Cerebellar cortex (tissue), 1 donor: ENCODE measurements at places on chromosomes 2 and 18.

- no peak for DNase-seq
Measured at GRCh38 chr2:209547726-209548125, 123.9 kb downstream of the MAP2 start.

DNA sequence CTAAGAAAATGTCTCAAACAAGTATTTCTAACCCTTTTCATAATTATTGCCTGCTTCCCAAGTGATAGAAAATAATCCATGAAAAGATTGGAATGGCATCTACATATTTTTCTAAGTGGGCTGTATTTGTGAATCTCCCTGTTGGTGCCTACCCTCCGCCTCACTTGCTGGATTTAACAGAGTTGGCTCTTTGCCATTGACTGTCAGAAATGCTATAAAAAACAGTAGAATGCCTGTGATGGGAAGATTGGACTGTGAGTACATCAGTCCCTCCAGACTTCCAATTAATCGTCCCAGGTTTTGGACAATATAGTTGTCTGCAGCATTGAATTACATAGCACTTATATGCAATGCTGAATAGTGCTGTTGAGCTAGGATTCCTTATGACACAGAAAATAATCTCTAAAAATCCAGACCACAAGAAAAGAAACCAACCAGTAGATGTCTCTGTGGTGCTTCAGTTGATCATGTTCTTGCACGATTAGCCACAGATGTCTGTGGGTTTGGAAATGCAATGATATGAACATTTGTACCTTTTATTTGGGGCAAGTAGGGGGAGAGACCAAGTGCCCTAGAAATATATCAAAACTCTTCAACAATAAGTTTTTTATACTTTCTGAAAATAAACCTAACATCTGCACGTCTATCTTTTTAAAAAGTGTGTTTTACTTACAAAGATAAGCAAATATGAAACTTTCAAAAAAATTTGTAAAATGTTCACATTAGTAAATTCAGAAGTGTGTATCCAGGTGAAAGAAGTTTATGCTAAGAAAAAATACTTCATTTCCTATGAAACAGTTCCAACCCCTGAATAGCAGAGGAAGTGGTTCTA lies 88.5 kb downstream of the DYNAP start:
- DNase-seq = peak; percentile 74

DNA sequence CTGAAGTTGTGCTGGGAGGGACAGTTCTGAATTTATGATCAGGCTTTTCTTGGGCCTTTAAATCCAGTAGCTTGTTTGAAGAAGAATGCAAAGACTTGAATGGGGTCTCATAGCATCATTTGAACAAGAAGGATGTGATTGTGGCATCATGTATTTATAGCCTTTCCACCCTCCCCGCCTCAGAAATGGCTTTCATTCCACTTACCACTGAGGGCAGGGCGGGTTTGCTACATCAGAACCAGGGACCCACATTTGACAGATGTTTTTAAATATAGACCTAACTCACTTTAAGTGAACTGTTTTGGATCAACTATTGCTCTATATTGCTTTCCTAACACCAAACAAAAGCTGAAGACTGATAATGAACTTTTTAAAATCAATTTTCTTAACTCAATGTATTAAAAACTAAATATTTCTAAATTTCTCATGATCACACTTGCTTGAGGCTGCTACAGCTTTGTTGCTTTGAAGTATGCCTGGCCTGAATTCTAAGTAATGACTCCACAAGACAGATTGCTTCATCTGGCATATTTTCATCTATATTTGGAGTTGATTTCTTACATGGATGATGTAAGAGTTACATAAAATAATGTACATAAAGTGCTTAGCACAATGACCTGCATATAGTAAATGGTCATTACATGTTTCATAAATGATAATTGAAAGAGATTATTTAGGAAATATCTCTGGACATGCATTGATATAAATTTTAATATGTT lies 1552.9 kb upstream of the SLC39A10 start:
- no peak for DNase-seq

DNA sequence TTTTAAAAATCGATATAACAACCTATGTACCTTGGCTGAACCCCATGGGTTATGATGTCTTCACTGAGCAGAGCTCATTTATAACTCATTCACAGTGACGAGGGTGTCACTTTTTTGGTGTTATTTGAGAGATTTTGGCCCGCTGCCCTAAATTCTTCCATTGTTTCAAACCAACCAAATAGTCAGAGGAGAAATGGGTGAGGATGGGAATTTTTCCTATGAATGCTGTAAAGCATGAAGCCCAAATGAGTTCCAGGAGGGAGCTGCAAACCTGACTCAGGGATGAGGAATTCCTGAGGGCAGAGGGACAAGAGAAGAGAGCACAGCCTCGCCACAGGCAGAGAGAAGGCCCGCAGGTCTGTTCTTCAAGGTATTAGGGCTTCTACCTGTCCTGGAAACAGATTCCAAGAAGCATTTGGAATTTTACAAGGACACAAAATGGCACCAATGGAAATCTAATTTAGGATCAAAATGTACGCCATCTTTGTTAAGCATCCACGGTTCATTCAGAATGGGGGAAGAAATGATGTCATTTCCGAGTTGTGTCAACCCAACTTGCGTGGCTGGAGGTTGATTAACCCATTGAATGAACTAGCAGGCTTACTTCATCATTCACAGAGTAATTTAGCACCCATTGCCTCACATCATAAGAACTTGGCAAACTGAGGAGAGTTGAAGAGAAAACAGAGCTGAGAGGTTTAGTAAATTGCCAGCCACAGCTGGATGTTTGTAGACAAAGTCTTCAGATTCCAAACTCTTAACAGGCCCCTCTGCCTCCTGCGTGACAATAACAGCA lies 133.5 kb downstream of the LAMA3 start:
- no peak for DNase-seq

DNA sequence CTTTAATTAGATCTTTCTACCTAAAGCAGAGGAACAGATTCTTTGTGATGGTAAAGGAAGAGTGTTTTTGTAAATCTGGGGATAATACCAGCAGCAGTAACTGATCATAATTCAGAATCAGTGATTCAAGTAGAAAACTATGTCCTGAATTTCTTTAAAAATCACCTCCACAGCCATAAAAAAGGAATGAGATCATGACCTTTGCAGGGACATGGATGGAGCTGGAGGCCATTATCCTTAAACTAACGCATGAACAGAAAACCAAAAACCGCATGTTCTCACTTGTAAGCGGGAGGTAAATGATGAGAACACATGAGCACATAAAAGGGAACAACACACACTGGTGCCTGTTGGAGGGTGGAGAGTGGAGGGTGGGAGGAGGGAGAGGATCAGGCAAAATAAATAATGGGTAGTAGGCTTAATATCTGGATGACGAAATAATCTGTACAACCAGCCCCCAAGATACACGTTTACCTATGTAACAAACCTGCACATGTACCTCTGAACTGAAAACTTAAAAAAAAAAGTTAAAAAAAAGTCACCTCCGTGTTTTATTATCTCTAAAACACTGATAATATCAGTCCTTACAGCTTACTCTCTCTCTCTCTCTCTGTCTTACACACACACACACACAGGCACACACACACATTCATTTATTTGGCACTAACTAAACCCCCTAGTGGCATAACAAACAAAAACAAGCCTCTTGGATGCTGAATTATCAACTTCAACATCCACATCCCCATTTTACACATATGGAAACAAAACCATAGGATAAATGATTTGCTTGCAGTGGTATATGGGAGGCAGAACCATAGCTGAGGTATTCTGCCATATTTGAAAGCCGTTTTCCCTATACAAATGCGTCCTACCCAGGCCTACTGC lies 1.4 kb downstream of the TM4SF20 start:
- DNase-seq = no peak
